ENCODE measurements at places on chromosomes 6 and 20. TPM values are rescaled to one million over a fixed set of nuclear protein-coding genes. Genes with fewer than 3 reads are reported as not detected.

- H3K4me3 ChIP-seq, result no peak overlapping the region
- H3K4me1 ChIP-seq, result no peaks in the 10 kb centered on the region
- H3K27me3 ChIP-seq, result no peaks in the 10 kb centered on the region
- H3K36me3 ChIP-seq, result no peaks in the 10 kb centered on the region
- H3K27ac ChIP-seq, result no peak overlapping the region
Measured at GRCh38 chr6:150220634-150221551, 78.0 kb downstream of the PPP1R14C start.

- H3K27me3 ChIP-seq, result no peaks in the 10 kb centered on the region
- no peak overlapping the region for H3K4me3 ChIP-seq
- peak; percentile 90 for DNase-seq
- no peaks in the 10 kb centered on the region for H3K4me1 ChIP-seq
- H3K36me3 ChIP-seq, result no peaks in the 10 kb centered on the region
Measured at GRCh38 chr20:11432407-11432806, 485.3 kb upstream of the BTBD3 start.

- peak overlapping the region; percentile 61 for H3K27ac ChIP-seq
- DNase-seq, result peak; percentile 10
- H3K36me3 ChIP-seq, result no peaks in the 10 kb centered on the region
- peak overlapping the region; percentile 72 for H3K4me3 ChIP-seq
Measured at GRCh38 chr20:41617059-41617901, 897 bp downstream of the CHD6 start.

- H3K27ac ChIP-seq, result no peak overlapping the region
- H3K36me3 ChIP-seq, result no peaks in the 10 kb centered on the region
- H3K4me3 ChIP-seq, result no peak overlapping the region
- H3K4me1 ChIP-seq, result no peaks in the 10 kb centered on the region
- H3K27me3 ChIP-seq, result no peaks in the 10 kb centered on the region
Measured at GRCh38 chr6:83878902-83879644, 19.6 kb downstream of the CYB5R4 start.

DNA sequence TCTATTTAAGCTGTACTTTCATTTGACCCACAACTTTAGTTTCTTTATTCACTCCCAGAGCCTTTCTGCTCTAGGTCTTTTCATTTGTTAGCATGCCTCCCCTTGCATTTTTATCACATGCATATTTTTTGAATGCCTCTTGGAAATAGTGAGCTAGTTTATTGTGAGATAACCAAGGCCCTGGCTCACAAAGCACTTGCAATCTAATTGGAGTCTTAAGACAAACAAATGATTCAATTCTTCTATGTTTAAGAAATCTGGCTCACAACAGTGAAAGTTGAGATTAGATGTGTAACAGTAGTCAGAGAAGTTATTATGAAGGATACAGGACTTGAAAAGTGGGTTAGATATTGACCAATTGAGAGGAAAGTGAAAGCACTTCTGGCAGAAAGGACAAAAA, 173.4 kb downstream of the MOXD1 start:
- H3K27ac ChIP-seq, result peak overlapping the region; percentile 24
- H3K36me3 ChIP-seq, result no peaks in the 10 kb centered on the region
- peak; percentile 91 for DNase-seq
- peaks cover 9% of the 10 kb centered on the region for H3K4me1 ChIP-seq
- H3K27me3 ChIP-seq, result no peaks in the 10 kb centered on the region

DNA sequence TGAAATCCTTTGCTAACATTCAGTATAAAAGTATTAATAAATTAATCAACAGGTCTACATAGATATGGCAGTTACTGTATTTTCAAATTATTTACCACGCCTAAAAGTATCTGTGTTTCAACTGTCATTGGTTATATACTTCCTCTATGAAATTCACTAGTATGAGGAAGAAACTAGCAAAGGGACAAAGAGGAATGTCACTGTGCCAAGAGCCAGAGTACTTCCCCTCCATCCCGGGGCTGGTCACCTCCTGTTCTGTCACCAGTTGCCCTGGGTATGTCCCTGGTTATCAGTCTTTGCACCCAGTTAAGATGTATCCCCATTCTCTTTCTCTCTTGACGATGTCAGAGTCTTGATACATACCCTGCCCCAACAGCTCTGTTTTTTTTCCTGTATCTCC, 476.8 kb upstream of the SOX4 start:
- no peak for DNase-seq
- H3K27me3 ChIP-seq, result no peaks in the 10 kb centered on the region
- no peaks in the 10 kb centered on the region for H3K36me3 ChIP-seq
- H3K4me3 ChIP-seq, result no peak overlapping the region
- no peak overlapping the region for H3K27ac ChIP-seq
- H3K4me1 ChIP-seq, result no peaks in the 10 kb centered on the region

DNA sequence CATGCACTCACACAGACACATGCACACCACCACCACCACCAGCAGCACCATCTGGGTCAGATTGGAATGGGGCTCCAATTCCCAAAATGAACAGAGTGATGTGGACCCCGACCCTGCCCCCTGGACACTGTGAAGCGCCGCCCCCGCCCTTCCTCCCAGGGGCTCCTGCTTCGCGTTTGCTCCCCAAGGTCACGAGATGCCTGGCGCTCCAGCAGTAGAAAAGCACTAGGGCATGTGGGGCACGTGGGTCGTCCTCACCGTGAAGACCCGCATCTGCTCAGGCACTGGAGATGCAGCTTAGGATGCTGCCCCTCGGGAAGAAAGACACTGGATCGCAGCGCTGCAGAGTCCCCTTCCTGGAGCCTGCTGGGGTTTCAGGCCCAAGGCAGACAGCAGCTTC, 184.0 kb downstream of the SMOC2 start:
- no peaks in the 10 kb centered on the region for H3K36me3 ChIP-seq
- H3K4me3 ChIP-seq, result no peak overlapping the region
- no peak for DNase-seq

HLA-DOB gene
- total RNA-seq, result 0.79 TPM

BPIFB3 gene
- total RNA-seq, result not detected

AGPAT1 gene
- total RNA-seq, result 94.8 TPM

MAN1A1 gene
- total RNA-seq, result 11.7 TPM

Data from astrocyte (in vitro differentiated cells and primary cell).